AML-193 (cell line): ENCODE measurements at places on chromosomes 5 and 9.

DNA sequence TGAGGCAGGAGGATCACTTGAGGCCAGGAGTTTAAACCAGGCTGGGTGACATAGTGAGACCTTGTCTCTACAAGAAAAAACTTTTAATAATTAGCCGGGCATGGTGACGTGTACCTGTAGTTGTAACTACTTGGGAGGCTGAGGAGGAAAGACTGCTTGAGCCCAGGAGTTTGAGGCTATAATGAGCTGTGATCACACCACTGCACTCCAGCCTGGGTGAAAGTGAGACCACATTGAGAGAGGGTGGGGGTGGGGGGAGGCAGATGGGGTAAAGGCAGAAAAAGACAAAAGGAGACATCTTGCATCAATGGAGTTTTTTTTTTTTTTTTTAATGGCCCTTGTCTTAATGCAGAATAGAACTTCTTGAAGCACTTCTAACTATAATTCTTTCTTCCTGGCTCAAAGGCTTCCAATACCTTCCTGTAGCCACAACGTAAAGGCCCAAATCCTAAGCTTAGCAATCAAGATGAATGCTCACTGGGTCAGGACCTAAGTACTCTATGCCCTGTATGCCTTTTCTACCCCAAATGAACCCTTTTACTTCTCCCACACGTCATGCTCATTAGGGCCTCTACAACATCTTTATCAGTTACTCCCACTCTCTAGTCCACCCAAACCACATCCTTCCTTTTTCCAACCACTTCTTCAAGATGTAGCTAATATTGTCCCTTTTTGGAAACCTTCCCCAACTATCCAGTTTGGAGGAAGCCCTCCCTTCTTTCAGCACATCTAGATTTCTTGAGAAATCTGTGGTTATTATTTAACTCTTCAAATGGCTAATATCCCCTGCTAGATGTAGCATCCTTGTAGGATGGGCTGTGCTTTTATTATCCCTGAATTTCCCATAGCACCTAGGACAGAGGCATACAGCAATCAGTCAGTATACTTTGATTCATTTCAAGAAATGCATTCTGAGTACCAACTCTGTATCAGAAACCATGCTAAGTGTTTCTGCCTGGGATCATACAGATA is 40.8 kb downstream of the CSF2 start:
- DNase-seq, result peak; percentile 71

- no peak for DNase-seq
These were observed 570.6 kb upstream of the CLINT1 start for GRCh38 chr5:158429564-158429963.

DNA sequence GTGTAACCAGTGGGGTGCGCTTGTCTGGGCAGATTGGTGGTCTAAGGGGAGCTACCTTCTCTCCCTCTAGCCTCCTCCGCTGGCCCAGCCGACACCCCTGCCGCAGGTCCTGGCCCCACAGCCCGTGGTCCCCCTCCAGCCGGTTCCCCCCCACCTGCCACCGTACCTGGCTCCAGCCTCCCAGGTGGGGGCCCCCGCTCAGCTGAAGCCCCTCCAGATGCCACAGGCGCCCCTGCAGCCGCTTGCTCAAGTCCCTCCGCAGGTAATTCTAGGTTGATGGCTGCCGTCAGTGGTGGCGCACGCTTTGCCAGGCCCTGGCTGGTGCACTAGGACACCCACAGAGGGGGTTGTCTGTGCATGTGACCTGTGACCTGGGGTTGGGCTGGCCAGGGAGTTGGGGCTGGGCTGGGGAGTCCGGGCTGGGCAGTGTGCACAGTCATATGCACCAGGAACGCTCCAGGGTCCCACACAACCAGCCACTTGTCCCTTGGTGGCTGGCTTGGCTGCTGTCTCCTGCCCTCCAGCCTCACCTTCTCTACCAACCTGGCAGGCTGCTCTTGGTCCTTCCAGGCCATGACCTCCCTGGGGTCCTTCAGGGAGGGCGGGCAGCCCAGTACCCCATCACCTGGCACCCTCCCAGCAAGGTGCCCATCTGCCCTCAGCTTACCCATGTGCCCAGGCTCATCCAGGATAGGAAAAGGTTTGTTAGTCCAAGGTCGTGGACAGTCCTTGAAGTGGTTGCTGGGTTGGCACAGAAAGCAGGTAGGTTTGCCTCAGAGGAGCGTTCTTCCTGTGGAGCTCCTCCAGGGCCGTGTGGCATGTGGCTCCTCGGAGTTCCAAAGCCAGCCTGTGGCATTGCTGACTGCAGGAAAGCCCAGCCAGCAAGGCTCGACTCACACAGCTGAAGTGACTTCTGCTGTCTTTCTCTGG is 73.2 kb downstream of the WNK2 start:
- DNase-seq, result no peak

- no peak for DNase-seq
These were observed 93.6 kb upstream of the TNC start for GRCh38 chr9:115211413-115212124.

DNA sequence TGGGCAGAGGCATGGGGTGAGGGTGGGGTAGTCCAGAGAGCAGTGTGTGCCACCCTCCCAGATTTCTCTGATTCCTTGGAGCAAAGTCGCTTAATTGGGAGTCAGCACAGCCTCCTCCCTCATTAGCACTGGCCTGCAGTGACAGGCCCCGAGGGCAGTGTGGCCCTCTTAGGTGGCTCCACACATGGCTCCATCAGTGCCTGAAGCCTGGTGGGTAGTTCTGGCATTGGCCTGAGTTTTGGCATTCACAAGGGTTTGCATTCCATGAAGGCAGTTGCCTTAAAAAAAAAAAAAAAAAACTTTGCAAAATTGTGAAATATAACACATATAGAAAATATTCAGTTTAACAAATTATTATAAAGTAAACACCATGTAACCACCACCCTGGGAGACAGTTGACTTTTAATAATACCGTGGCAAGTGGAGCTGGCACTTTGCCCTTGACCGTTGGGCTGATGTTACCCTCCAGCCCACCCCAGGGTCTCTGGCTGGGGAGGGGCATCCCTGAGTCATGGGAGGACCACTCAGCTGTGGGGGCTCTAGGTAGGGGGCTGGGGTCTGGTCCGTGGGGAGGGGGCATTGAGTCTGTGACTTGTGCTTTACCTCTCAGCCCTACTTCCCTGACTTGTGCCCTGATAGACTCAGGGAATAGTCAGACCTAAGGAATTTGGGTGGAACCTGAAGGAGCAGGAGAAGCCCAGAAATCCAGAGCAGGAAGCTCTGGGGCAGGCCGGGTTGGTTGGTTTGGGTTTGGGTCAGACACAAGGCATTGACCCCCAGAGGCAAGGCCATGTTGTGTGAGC is 51.3 kb upstream of the PITX1 start:
- DNase-seq, result no peak

DNA sequence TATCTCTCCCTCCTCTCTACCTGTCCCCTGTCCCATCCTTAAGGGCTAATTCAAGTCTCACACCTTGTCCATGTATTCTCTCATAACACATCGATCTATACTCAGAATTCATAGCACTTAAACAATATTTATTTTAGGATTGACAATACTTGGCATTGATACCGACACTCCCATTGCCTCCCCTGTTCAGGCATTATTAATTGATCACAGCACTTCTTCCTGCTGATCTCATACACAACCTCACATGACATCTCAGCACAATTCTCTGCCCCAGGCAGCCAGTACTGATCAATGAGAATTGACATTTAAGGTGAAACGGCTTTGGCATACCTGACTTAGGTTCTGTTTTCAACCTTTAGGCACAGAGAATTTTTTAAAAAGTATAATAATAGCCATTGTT is 582.4 kb upstream of the BRINP1 start:
- DNase-seq, result no peak

- no peak for DNase-seq
These were observed 32.5 kb downstream of the SHB start for GRCh38 chr9:38036359-38037084.

DNA sequence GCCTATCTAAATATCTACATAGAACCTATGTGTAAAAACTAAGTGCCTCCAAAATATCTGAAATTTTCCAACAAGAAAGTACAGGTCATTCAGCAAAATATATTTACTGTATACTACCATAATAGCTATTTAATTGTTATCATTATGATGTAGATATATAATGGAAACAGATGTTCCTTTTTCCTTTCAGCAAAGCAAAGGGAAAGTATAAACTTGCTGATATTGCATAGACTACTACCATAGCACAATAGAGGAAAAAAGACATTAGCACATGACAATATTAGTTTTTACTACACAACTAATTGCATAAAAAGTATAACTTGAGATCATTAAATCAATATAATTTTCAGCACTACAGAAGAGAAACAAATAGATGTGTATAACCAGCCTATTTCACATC is 14.9 kb downstream of the NR2F1-AS1 start:
- DNase-seq, result no peak

DNA sequence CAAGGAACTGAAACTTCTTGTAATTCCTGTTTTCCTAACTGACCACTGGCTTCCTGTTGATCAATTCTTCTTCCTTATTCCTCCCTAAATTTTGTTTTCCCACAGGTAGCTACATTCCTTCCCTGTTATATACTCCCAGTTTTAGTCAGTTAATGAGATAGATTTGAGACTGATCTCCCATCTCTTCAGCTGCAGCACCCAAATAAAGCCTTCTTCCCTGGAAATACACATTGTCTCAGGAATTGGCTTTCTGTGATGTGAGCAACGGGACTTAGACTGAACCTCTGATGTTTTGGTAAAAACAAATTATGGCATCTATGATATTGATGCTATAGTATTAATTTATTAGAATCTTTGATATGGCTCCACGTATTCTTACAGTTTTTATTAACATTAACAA is 617.3 kb upstream of the ST8SIA4 start:
- DNase-seq, result no peak
